ENCODE measurements at places on chromosomes 4 and X.
A peak's percentile ranks its signal among the peaks of the same experiment; 100 is the strongest.

GRCh38 chr4:75779105-75779757 is 54.9 kb downstream of the USO1 start:
- DNase-seq, result no peak

DNA sequence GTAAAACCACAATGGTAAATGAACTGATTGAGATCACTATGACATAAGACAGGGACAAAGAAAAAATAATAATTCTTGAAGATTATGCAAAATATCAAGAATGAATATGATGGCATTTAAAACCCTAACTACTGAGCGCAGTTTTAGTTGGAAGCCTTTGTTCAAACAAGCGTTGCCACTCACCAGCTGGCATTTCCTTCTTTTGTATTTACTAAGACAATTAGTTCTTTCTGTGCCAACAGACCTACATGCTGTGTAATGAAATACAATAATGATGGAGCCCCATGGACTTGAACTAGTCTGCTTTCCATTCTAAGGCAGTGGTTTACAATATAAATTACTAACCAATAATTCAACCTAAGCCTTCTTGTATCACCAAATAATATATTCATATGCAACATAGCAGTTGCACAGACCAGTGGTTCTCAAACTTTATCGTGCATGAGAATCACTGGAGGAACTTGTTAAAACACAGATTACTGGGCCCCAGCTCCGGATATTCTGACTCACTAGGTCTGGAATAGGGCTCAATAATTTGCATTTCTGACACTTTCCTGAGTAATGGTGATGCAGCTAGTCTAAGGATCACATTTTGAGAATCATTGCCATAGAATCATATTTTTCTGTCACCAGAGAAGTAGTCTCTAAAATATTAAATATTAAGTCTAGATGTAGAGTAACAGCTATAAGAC is 196.4 kb upstream of the MAGEB18 start:
- no peak for DNase-seq

- no peak for DNase-seq
Measured at GRCh38 chr4:185811509-185812364, at the start of gene SORBS2. SORBS2 (minus strand) TSS chr4:185812194; CDS start chr4:185690571, 121,623 bp downstream.

DNA sequence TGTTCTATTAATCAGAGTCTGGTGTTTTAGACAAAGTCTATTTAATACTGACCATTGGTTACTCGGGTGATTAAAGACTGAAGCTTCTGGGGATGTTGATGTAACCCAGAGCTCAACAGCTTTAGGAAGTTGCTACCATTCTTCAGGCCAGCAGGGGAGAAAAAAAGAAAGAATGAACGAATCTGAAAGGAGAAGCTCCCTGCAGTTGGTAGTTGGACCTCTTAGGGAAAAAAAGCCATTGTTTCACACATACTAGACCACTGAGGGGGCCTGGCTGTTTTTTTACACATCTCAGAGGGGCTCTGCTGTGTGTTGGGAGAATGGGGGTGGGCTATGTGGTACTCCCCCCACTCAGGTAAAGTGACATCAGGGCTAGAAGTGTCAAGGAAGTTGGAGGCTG is 378.9 kb downstream of the KCNIP4 start:
- no peak for DNase-seq

DNA sequence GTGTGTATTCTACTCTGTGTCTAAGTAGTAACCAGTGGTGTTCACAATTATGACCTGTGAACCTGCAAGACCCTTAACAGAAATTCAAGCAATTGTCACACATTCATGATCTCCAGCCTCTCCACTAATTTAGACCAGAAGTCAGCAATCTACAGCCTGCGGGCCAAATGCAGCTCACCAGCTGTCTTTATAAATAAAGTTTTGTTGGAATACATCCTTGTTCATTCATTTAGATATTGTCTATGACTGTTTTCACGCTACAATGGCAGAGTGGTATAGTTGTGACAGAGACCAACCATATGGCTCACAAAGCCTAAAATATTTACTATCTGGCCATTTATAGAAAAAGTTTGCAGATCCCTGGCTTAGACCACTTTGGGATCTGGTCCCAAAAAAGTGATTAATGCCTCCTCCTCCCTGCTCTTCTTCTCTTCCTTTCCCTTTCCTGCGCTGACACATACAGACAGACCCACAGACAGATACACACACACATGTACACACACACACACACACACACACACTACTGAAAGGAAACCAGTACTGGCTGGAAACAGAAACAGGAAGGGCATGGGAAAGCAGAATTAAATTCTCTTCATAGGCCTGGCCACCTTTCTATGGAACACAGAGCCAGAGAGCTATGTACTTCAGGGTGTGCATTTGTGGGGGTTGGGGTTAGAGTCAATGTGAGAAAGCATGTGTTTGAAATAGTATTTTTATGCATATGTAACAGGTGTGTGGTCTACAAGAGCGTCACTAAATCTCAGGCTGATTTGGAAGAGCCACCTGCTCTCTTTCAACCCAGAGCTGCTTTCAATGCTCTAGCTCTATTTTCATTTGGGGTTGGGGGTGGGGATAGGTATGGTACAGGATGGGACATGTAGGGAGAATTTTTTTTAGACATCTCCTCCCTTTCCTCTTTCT is 49.7 kb upstream of the TMEM164 start:
- DNase-seq, result no peak

GRCh38 chrX:104566681-104567501 is 892 bp downstream of the IL1RAPL2 start:
- DNase-seq, result no peak

- no peak for DNase-seq
Measured at GRCh38 chrX:104310090-104310489, 55.4 kb upstream of the ESX1 start.

- no peak for DNase-seq
Measured at GRCh38 chrX:108186811-108187210, 95.2 kb downstream of the ATG4A start.

DNA sequence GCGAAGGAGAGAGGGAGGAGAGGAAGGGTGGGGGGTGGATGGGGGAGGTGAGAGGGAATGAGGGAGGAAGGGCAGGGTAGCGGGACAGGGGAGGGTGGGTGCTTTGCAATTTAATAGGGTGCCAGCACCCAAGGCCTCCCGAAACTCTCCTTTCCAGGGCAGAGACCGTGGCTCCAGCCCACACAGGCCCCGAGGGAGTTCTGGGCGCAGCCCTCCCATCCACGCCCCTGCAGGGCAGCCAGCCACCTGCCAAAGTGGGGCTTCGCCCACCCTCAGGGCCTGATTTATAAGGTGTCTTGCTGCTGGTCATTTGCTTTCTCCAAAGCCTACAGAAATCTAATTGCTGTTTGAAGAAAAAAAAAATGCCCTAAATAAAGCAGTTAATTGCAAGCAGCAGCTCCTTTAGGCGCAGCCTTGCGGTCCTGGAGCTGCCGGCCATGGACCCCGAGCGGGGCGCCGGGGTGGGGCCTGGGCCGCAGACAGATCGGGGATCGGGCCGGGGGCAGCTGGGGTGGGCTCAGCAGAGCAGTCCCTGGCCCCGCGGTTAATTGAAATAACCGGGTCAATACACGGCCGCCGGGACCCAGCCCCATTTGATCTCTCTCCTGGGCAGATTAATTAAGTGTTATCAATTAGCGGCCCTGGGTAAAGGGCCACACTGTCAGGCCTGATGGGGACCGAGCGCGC is 106.0 kb upstream of the NKX1-1 start:
- no peak for DNase-seq

- DNase-seq, result peak; percentile 77
Measured at GRCh38 chrX:93673056-93673868, at the start of gene NAP1L3. NAP1L3 (minus strand) TSS chrX:93673578; CDS start chrX:93673304, 274 bp downstream.

- no peak for DNase-seq
Measured at GRCh38 chr4:173793937-173794510, 264.0 kb upstream of the HAND2 start.

GRCh38 chrX:81201671-81202455 is at the start of the genes HMGN5 and SH3BGRL:
HMGN5 (minus strand) TSS chrX:81201913; CDS start chrX:81121549, 80,364 bp downstream.
SH3BGRL (plus strand) TSS chrX:81202102; CDS start chrX:81202201, 99 bp downstream.
- peak; percentile 86 for DNase-seq
